CD4-positive, alpha-beta memory T cell (primary cell): ENCODE measurements at places on chromosomes 5 and 9. TPM values are rescaled to one million over a fixed set of nuclear protein-coding genes. Genes with fewer than 3 reads are reported as not detected.

The PALM2AKAP2 gene
- not detected for total RNA-seq

The SPINK5 gene
- not detected for total RNA-seq

- no peaks in the 10 kb centered on the region for H3K36me3 ChIP-seq
- H3K27me3 ChIP-seq, result no peaks in the 10 kb centered on the region
- no peak overlapping the region for H3K27ac ChIP-seq
- H3K4me1 ChIP-seq, result no peaks in the 10 kb centered on the region
- DNase-seq, result no peak
Observed at GRCh38 chr5:61904730-61905129, 401.3 kb upstream of the KIF2A start.

- H3K27me3 ChIP-seq, result no peaks in the 10 kb centered on the region
- DNase-seq, result no peak
- H3K4me3 ChIP-seq, result no peak overlapping the region
- H3K27ac ChIP-seq, result no peak overlapping the region
Observed at GRCh38 chr5:107324071-107324470, 346.7 kb downstream of the EFNA5 start.

- DNase-seq, result no peak
- no peaks in the 10 kb centered on the region for H3K36me3 ChIP-seq
- no peak overlapping the region for H3K4me3 ChIP-seq
- no peaks in the 10 kb centered on the region for H3K27me3 ChIP-seq
Observed at GRCh38 chr5:133697536-133698258, 85.4 kb upstream of the FSTL4 start.

The CD14 gene
- total RNA-seq, result 5.2 TPM

- no peak overlapping the region for H3K27ac ChIP-seq
- no peaks in the 10 kb centered on the region for H3K4me1 ChIP-seq
- no peak for DNase-seq
- H3K27me3 ChIP-seq, result no peaks in the 10 kb centered on the region
- H3K36me3 ChIP-seq, result no peaks in the 10 kb centered on the region
- H3K4me3 ChIP-seq, result no peak overlapping the region
Observed at GRCh38 chr9:87236546-87236945, 261.1 kb upstream of the DAPK1 start.

DNA sequence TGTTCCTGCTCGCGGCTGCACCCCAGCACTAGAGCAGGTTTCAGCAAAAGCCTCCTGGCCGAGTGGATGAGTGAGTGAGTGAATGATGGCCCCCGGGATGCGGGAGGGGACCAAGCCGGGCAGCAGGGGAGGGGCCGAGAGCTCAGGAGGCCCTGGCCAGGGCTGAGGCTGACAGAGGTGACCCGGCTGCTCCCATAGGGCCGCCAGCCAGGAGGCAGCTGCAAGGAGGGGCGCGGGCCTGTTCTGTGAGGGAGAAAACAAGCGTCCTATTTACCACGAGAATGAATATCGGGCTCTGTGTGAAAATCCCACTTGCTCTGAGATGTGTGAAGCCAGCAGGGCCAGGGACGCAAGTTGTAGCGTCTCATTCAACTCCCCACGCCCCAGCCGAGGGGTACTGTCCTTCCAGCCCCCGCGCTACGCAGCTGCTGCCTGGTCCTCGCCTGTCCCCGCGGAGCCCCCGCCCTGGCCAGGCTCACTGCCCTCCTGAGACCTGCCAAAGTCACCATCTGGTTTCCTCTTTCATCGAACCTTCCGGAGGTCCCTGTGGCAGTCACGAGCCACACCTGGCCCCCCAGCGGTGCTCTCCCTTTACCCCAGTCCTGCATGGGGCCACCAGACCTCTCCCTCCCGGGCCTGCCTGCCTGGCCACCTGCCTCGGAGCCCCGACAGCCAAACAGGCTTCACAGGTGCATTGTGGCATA, 38.8 kb downstream of the RASGEF1C start:
- H3K36me3 ChIP-seq, result no peaks in the 10 kb centered on the region
- no peak for DNase-seq
- no peaks in the 10 kb centered on the region for H3K27me3 ChIP-seq
- H3K27ac ChIP-seq, result no peak overlapping the region
- H3K4me3 ChIP-seq, result no peak overlapping the region

The DNM1 gene
- total RNA-seq, result 1.4 TPM

The EPB41L4A gene
- 1.00 TPM for total RNA-seq

The PCDHAC2 gene
- total RNA-seq, result not detected

The HRCT1 gene
- not detected for total RNA-seq

The ANKRD34B gene
- total RNA-seq, result not detected

GRCh38 chr9:36441966-36442365, 41.9 kb upstream of the RNF38 start:
- DNase-seq, result no peak
- H3K27ac ChIP-seq, result no peak overlapping the region
- no peaks in the 10 kb centered on the region for H3K27me3 ChIP-seq
- H3K4me3 ChIP-seq, result no peak overlapping the region
- no peaks in the 10 kb centered on the region for H3K36me3 ChIP-seq

DNA sequence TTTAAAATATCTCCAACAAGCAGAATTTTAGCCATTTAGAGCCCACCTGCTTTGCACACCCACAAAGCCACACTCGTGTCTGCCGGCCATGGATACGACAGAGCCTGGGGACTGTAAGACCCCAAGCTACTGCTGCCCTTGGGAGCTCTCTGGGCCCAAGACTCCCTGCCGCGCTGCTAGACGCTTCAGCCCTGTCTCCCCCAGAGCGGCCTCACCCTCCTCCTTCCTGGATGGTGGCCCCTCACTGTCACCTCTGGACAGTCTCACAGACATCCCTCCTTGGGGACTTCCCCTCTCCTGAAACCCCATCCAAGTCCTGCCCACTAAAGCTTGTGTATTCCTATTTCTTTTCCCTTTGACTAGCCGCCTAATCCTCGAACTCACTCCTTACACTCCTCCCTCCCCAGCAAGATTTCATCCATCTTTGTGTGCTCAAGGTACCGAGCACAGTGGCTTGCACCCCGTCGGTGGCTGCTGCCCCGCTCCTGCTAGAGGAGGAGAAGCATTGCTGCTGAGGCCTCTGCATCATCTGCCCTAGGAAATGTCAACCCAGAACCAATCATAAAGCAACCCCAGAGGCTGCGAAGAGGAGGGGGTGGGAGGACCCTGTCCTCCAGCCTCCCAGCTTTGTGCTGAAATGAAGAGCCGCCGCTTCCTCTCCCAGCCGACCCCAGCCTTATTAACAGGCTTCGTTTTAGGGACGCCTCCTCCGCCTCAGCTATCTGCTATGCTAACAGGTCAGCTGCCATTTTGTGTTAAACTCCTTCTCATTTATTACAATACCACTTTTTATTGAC, 71.2 kb downstream of the CFAP77 start:
- H3K4me3 ChIP-seq, result no peak overlapping the region
- peaks cover under 1% of the 10 kb centered on the region for H3K4me1 ChIP-seq
- H3K27me3 ChIP-seq, result no peaks in the 10 kb centered on the region
- no peak overlapping the region for H3K27ac ChIP-seq

The SLC6A19 gene
- not detected for total RNA-seq

The TLX3 gene
- not detected for total RNA-seq

DNA sequence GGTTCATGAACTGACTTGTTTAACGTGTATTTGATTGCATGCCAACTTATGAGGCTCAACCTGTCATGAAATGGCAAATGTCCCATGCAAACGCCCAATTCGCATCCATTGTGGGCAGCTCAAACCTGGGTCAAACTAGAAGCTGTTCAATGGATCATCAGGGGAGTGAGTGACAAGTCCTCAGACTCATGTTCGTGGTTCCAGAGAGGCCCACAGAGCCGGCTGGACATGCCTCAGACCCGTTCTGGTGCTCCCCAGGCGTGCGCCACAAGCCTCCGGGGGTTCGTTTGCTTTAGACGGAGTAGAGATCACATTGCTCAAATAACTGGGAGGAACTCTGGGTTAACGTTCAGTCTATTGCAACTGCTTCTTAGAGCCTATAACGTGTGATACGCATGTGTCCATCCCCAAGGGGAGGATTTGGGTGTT, 15.0 kb downstream of the GFI1B start:
- no peak overlapping the region for H3K4me3 ChIP-seq
- H3K4me1 ChIP-seq, result no peaks in the 10 kb centered on the region
- H3K36me3 ChIP-seq, result no peaks in the 10 kb centered on the region
- H3K27ac ChIP-seq, result no peak overlapping the region
- DNase-seq, result no peak

GRCh38 chr9:20788526-20789451, 104.7 kb downstream of the FOCAD start:
- H3K36me3 ChIP-seq, result no peaks in the 10 kb centered on the region
- DNase-seq, result no peak
- H3K27me3 ChIP-seq, result no peaks in the 10 kb centered on the region
- no peak overlapping the region for H3K27ac ChIP-seq
- no peak overlapping the region for H3K4me3 ChIP-seq

DNA sequence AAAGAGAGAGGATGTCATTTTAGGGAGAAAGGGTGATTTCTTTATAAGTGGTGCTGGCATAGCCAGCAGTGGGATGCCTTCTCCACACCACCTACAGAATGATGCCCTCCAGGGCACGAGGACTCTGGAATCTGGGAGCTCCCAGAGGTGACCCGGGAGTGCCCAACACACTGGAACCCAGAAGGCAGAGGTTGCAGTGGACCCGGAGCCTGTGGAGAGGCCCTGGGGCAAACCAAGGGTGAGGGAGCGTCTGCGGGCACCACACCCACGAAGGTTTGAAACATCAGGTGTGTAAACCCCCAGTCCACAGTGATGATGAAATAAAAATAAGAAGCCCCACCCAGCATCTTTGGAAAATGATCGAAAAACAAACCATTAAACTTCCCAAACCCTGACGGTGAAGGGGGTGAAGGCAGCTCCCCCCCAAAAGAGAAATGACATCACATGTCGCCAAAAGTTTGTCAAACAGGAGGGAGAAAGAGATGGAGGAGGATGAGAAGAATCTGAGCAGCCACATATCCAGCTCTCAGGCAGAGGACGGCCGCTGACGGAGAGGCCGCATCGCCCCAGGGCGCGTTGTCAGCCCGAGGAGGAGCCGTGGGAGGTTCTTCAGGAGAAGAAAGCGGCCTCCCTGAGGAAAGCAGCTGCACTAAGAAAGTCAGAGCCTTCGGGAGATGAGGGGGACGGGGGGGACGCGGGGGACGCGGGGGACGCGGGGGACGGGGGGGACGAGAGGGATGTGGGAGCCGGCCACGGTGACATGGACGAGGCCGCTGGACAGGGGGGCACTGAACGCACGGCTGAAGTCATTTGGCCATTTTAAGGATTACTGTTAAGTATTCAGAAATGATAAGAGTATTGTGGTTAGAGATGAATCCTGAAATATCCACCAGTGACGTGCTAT, 43.1 kb upstream of the NSMF start:
- H3K27me3 ChIP-seq, result no peaks in the 10 kb centered on the region
- no peak overlapping the region for H3K27ac ChIP-seq
- H3K4me1 ChIP-seq, result no peaks in the 10 kb centered on the region
- H3K4me3 ChIP-seq, result no peak overlapping the region
- H3K36me3 ChIP-seq, result no peaks in the 10 kb centered on the region

The SHOC1 gene
- not detected for total RNA-seq

The CAVIN4 gene
- total RNA-seq, result 0.19 TPM

- no peak overlapping the region for H3K27ac ChIP-seq
- H3K4me3 ChIP-seq, result no peak overlapping the region
- no peak for DNase-seq
- no peaks in the 10 kb centered on the region for H3K36me3 ChIP-seq
Observed at GRCh38 chr9:68983522-68984424, 30.1 kb downstream of the PRKACG start.

GRCh38 chr9:80615964-80616363, 1044.2 kb downstream of the TLE4 start:
- no peak overlapping the region for H3K27ac ChIP-seq
- DNase-seq, result no peak
- no peaks in the 10 kb centered on the region for H3K4me1 ChIP-seq
- no peaks in the 10 kb centered on the region for H3K27me3 ChIP-seq
- H3K36me3 ChIP-seq, result no peaks in the 10 kb centered on the region

DNA sequence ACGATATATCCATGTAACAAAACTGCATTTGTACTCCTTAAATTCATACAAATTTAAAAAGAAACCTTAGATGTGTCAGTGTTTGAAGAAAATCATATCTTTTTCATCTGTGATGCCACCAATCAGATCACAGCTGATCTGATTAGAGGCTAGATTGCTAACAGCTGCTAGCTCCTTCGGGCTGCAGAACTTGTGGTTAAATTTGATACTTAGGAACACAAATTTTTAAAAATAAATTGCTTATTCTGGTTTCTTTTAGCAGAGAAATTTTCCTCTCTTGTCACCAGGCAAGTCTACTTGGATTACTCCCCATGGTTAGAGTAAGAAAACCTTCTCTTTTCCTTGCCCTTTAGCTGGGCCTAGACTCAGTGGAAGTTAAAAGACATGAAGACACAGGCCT, 94.6 kb upstream of the RANBP6 start:
- H3K27me3 ChIP-seq, result no peaks in the 10 kb centered on the region
- H3K4me3 ChIP-seq, result no peak overlapping the region
- H3K36me3 ChIP-seq, result no peaks in the 10 kb centered on the region
- no peak for DNase-seq
- H3K4me1 ChIP-seq, result peaks cover 17% of the 10 kb centered on the region

DNA sequence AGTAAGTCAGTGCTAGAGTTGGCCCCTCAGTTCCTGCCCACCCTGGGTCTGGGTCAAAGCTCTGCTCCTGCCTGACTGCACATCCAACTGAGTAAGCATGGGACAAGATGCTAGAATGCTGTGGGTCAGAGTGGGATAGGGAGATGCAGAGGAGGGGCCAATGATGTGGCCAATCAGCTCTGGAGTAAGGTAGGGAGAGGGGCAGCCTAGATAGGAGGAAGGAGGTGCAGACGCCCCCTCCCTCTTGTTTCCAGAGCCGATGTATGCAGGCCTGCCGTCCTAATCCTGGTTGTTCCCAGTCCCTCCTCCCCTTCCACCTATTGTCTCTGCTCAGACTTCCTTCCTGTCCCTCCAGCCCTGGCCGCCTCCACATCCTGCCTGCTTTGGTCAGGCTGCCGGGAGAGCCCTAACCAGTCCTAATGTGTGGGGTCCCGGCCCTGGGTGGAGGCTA, 1.3 kb downstream of the ARAP3 start:
- H3K4me3 ChIP-seq, result no peak overlapping the region
- no peaks in the 10 kb centered on the region for H3K27me3 ChIP-seq
- H3K27ac ChIP-seq, result no peak overlapping the region
- H3K4me1 ChIP-seq, result peaks cover 33% of the 10 kb centered on the region
- DNase-seq, result no peak

DNA sequence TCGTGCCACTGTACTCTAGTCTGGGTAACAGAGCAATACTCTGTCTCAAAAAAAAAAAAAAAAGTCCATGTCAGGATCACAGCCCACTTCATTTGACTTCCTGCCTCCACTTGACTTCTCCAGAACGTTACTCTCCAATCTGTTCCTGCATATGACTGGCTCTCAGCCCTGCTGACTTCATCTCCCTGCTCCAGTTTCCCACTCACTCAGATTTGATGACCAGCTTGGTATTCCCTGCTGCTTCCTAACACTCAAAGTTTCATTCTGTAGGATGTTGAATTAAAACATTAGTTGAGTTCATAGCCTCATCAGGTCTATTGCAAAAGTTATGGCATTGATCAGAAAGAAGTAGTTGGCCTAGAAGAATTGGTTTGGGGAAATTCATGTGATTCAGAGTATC, 52.3 kb downstream of the UGCG start:
- no peaks in the 10 kb centered on the region for H3K27me3 ChIP-seq
- DNase-seq, result no peak
- no peaks in the 10 kb centered on the region for H3K36me3 ChIP-seq
- no peak overlapping the region for H3K4me3 ChIP-seq
- H3K27ac ChIP-seq, result no peak overlapping the region
- peaks cover 7% of the 10 kb centered on the region for H3K4me1 ChIP-seq
